ENCODE measurements at places on chromosomes 6 and 20.

GRCh38 chr6:6407071-6407741 lies 86.7 kb upstream of the F13A1 start:
- no peak for DNase-seq

- DNase-seq = no peak
Observed at GRCh38 chr6:138555421-138555988, 56.2 kb upstream of the NHSL1 start.

- DNase-seq = no peak
Observed at GRCh38 chr20:43727980-43728590, 1.3 kb upstream of the GTSF1L start.

- DNase-seq = no peak
Observed at GRCh38 chr6:82331031-82331773, 32.4 kb upstream of the TPBG start.

DNA sequence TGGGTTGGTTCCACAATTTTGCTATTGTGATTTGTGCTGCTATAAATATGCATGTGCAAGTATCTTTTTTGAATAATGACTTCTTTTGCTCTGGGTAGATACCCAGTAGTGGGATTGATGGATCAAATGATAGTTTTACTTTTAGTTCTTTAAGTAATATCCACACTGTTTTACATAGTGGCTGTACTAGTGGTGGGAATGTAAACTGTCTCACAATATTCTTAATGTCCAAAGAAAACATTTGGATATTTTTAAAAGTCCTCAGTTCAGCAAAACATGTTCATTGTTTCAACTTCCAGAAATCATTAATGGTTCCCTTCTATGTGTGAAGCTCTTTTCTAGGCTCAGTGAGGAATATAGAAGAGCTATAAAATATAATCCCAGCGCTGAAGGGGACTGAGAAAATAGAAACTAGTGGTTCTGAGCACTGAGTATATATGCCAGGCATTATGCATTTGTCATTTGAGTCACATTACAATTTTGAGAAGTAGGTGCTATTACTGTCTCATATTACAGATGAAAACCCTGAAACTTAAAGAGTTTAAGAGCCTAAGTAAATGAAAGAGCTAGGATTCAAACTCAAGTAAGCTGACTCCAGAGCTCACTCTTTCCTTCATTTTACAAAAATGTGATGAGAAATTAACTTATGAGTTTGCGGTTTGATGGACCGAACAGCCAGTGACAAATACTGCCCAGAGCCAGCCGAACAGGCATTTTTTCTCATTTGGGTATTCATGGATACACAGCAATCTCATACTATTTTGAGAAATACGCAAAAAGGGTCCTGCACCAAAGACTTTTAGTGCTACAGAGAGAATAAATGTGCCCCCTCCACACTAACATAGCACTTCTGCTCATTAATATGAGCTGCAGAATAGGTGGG lies 250.1 kb downstream of the TBX18 start:
- no peak for DNase-seq

GRCh38 chr6:43396408-43397149 lies 27.1 kb upstream of the ZNF318 start:
- no peak for DNase-seq

GRCh38 chr6:16129623-16130401 lies 926 bp downstream of the MYLIP start:
- DNase-seq = no peak

GRCh38 chr6:2231438-2231837 lies 14.0 kb downstream of the GMDS start:
- DNase-seq = no peak

GRCh38 chr6:28944412-28944865 lies 20.7 kb upstream of the TRIM27 start:
- peak; percentile 64 for DNase-seq

DNA sequence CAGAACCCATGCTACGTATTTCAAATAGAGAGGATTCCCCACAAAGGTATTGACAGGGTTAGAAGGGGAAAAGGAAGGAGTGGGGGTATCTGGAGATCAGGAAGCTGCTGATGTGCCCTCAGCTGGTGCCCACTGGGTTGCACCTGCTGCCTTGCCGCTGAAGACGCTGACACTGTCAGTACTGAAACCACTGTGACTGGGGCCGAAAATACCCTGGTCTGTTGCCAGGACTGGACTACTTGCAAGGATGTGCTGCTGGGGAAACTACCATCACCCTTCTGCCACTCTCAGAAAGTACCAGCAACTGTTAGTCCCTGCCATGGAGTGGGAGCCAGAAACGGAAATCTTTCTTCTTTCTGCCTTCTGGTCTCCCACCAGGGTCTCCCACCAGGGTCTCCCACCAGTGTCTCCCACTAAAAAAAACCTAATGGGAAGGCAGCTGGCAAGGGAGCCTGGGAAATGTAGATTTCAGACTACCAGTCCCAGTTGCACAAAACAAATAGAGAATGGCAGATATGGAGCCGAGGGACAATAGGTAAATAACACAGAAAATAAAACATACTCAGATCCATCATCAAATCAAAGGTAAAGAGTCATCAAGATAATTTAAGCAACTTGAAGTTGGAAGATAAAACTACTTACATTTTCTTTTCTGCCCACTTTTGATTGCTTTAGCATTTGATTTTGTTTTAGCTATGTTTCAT lies 204.8 kb downstream of the TPBG start:
- DNase-seq = no peak

- peak; percentile 49 for DNase-seq
Observed at GRCh38 chr20:48846516-48847492, 19.0 kb upstream of the PREX1 start.

GRCh38 chr6:22784601-22785410 lies 215.4 kb downstream of the HDGFL1 start:
- no peak for DNase-seq

GRCh38 chr20:57212534-57213276 lies 53.7 kb downstream of the BMP7 start:
- no peak for DNase-seq

DNA sequence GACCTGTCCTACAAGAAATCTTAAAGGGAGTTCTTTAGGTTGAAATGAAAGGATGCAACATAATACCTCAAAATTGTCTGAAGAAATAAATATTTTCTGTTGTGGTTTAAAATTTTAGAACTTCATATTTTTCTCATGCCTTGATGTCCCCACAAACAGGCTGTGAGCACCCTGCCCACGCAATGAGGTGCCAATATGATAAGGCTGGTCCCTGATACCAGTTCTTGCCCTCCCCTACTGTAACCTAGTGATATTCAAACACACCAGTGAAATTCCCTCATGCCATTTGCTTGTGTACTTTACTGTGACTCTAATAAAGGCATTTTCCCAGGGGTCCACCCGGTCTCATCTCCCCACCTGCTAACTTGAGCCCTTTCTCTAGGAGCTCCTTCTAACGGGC lies 67.3 kb upstream of the SIRPG start:
- DNase-seq = no peak

DNA sequence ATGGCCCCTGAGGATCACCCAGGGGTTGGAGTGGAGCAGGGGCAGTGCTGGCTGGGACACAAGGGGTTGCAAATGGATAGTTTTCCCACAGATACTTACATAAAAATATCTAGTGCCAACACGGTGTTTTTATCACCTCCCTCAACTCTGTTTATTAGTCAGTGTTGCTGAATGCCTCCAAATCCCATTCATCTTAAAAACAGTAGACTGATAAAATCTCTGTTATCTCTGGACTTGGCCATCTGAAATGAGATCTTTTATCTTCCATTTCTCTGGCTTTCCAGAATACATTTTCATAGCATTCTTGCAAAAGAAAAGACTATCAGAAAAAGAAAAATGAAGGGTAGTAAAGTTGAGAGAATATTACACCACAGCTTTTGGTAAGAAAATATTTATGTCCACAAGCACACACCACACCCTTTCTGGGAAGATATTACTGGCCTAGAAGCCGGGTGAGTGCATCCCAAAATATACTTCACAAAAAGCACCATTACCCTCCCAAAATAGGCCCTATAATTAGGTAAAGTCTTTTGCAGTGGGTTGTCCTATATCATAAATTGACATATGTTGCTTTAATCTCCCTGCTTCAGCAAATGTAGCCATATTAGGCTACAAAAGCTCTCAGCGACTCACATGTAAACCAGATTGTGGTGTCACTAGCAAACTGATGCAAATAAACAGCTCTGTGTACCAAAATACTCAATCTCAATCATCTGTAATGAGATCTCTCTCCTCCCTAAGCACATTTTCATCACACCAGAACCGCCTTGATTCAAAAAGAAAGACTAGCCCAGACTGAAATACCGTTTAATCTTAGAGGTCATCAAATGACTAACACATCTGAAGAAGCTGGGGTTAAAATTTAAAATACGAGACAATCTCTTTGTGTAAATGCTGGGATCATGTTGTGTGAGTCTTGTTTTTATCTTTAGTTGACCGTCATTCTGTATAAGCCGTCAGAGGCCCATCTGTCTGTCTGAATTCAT lies 96.7 kb downstream of the FYN start:
- DNase-seq = no peak

- DNase-seq = no peak
Observed at GRCh38 chr20:45104786-45105185, 3.9 kb upstream of the KCNS1 start.

DNA sequence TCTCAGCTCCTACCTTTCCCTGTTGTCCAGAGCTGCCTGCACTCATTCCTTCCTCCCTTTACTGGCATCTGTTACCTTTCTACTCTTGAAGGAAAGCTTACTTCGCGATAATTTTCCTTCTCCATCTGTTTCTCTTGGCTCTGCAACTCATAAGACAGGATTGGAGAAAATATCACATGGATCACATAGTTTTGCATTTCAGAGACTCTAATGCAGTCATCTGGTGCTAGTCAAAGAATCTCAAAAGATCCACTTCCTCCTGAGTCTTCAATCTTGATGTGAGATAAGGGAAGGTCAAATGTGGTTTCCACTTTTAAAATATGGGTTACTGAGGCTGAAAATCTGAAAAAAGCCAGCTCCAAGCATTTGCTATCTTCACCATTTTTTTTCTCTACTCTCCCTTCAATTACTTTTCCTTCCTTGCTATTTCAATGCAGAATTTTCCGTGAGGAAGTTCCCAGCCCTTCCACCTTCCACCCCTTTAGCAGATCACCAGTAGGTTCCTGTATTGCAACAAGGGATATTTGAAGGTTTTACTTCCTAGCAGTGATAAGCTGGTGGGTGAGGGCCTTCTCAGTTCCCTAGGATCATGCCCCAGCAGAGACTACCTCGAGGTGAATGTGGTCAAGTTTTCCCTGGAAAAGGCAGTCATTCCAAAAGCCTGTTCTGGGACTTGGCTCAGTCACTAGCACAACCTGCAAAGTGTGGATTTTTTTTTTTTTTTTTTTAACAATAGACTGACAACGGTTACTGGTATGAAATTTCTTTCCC lies 62.8 kb upstream of the LRRC1 start:
- DNase-seq = no peak

DNA sequence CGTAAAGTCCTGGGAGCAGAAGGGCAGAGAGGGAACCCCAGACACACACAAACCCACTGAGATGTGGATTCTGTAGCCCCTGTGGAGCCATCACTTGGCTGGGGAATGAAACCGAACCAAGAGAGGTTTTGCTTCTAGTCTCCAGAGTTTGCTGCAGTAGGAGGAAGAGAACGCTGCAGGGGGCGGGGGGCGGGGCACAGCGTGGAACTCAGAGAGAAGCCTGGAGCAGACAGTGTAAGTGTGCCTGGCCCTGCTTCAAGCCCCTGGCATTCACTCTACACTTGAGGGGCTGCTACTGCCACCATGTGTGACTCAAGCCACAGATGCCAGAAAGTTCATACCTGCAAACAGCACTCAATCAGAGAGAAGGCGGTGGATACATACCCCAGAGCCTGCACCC lies 18.9 kb downstream of the GABRR1 start:
- no peak for DNase-seq

DNA sequence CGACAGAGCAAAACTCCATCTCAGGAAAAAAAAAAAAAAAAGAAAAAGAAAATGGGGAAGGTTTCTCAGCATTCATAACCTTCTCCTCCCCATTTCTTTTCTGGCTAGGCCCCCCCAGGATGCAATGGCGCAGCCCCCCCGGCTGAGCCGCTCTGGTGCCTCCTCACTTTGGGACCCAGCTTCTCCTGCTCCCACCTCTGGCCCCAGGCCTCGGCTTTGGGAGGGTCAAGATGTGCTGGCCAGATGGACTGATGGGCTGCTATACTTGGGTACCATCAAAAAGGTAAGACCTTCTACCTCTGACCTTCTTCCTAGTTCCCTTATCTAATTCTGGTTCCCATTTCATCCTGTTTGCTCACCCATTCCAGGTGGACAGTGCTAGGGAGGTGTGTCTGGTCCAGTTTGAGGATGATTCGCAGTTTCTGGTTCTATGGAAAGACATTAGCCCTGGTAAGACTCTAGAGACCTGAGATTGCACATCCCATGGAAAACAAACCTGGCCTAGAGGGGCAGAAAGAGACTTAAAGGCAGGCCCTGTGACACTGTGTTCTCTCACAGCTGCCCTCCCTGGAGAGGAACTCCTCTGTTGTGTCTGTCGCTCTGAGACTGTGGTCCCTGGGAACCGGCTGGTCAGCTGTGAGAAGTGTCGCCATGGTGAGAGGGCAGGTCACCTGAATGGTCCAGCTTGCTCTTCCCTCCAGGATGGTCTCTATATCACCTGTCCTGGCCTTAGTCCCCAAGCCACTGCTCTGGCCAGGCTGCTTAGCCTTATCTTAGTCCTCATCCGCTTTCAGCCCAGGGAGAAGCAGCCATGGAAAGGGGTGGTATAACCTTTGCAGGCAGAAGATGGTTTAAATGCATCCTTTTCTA lies 1.6 kb downstream of the PHF1 start:
- no peak for DNase-seq

GRCh38 chr6:144103026-144103563 lies 7.7 kb upstream of the SF3B5 start:
- no peak for DNase-seq

GRCh38 chr6:74745670-74746069 lies 460.2 kb downstream of the COL12A1 start:
- no peak for DNase-seq

DNA sequence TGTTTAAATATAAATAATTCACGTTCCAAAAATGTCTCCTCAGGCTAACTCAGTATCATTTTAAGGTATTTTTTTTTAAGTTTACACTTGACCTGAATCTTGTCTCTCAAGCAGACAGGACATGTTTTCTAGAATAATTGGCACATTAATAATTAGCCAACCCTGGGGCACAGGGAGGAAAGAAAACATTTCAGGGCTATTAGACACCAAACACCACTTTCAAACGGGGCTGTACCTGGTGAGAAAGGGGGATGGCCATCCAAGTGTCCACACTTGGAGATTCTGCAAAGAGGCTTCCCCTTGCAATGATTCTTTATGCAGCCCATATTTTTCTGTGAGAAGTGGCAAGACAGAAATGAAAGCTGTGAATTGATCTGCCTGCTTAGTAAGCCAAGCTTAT lies 560.8 kb downstream of the CD109 start:
- no peak for DNase-seq

GRCh38 chr6:131250122-131250521 lies 114.9 kb downstream of the AKAP7 start:
- no peak for DNase-seq

- DNase-seq = peak; percentile 39
Observed at GRCh38 chr20:31494131-31494530, 19.0 kb downstream of the REM1 start.

Data from BE2C (cell line).